ENCODE measurements at places on chromosomes 11 and 22.

DNA sequence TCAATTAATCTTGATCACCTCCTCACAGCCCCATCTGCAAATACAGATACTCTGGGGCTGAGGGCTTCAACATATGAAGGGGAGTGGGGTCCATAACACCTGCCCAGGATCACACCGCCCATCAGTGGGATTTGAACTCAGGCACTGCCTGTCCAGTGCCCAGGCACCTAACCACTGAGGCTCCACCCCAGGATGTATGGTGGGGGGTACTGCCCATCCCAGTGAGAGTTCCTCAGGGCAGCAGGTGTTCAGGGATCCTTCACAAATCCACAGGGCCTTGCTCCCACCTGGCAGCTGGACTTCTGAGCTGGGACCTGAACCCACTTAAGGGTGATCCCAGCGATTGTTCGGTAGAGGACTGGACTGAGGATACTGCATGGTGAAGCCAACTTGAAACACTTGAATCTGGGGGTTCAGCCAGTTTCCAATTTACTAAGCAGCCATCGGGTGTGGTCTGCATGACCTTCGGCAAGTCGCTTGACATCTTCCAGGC lies 33.3 kb downstream of the PRDM11 start:
- no peak for DNase-seq

DNA sequence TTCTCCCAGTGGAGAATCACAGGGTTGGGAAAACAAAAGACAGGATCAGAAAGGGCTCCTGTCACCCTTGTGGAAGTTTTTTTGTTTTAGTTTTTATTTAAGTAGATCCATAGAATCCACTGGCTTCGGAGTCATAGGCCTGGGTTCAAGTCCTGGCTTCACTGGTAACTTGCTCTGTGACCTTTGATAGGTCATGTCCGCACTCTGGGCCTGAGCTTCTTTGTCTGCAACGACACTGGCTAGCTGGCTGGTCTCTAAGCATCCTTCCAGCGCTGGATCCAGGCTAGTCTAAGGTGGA lies 1.4 kb downstream of the ZFTA start:
- DNase-seq = no peak

- DNase-seq = no peak
These were observed 108.0 kb downstream of the KCNQ1OT1 start for GRCh38 chr11:2591805-2592204.

GRCh38 chr22:31099386-31099785 lies 8.0 kb downstream of the SELENOM start:
- DNase-seq = no peak

DNA sequence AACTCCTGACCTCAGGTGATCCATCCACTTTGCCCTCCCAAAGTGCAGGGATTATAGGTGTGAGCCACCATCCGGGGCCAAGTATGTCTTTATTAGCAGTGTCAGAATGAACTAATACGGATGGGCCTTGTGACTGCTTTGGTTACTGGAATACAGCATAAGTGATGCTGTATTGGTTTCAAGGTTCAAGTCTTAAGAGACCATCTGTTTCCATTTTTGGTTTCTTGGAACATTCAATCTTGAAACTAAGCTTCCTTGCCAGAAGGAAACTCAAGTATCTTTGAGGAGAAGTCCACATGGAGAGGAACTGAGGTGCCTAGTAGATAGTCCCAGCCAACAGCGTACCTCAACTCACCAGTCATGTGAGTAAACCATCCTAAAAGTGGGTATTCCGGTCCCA lies 58.8 kb downstream of the APOL3 start:
- DNase-seq = no peak
